ENCODE measurements at places on chromosomes 4 and X.

GRCh38 chr4:102500352-102500695, 835 bp upstream of the NFKB1 start:
- no peak for DNase-seq

DNA sequence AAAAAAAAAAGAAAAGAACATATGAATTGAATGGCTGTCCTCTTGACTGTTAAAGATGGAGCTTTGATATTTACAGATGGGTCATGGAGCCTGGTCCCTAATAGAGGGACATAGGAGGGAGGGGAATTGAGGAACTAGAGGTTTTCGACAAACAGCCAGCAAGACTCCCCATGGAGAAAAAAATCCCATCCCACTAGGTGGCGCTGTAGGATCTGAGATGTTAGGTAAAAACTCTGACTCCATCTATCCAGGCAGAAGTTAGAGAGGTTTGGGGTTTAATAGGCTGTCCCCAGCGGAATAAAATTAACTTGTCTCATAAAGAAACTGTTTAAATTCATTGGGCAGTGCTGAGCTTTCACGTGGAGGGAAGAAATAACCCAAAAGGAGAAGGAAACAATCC, 45.9 kb downstream of the HMGB2 start:
- peak; percentile 58 for DNase-seq

- DNase-seq: no peak
Measured at GRCh38 chr4:166128403-166128802, 255.4 kb downstream of the TLL1 start.

- DNase-seq: no peak
Measured at GRCh38 chr4:612749-613125, 12.6 kb upstream of the PDE6B start.

GRCh38 chrX:25028726-25029125, 13.0 kb upstream of the ARX start:
- DNase-seq: no peak

DNA sequence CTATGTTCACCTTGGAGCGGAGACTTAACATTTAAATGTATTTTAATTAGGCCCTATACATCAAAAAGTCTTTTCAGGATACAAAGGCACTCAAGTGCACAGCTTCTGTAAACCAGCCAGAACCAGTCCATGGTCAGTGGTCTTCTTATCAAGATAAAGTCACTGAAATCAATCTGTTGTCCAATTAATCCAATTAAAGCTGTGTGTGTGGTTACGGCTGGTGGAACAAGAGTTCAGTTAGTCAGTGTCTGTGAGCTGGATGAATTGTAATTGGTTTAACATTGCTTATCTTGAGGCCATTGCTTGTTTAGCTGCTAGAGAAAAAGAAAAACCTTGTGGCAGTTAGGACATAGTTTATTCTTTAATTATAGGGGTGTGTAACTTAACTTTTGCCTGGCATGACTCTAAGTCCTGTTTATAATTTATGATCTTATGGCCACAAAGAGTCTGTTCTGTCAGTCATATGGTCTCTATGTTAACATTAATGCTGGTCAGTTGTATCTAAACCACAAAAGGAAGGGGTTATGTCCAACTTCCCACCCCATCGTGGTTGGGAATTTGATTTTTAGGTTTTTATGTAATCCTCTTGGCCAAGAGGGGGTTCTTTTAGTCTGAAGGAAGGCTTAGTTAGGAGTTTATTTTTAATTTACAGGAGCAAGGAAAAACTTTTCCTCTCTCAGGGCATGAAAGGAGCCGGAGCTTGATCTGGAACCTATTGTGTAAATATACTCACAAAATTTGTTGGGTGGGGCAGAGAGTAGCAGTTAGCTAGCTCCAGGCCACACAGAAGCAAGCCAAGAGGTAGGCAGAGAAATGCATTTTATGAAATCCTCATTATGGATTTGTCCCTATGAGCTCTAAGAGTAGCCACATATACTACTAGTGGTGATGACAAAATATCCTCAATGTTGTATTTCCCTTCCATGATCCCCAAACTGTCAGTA, 665.7 kb upstream of the ACTRT1 start:
- DNase-seq: no peak

- no peak for DNase-seq
Measured at GRCh38 chr4:1566838-1567518, 117.1 kb downstream of the FAM53A start.

- no peak for DNase-seq
Measured at GRCh38 chrX:64975491-64975890, 759 bp downstream of the ZC4H2 start.

GRCh38 chrX:19462231-19462630, 53.1 kb downstream of the MAP3K15 start:
- no peak for DNase-seq

DNA sequence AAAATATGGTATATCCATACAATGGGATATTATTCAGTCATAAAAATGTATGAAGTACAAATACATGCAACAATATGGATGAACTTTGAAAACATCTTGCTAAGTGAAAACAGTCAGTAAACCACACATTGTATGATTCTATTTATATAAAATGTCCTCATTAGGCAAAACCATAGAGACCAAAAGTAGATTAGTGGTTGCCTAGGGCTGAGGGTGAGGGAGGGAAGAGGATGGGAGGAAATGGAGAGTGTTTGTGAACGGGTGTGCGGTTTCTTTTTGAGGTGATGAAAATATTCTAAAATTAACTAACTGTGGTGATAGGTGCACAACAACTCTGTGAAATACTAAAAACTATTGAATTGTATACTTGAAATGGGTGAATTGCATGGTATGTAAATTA, 29.6 kb downstream of the TEX11 start:
- DNase-seq: no peak

GRCh38 chr4:147492761-147493160, 11.9 kb downstream of the EDNRA start:
- no peak for DNase-seq

DNA sequence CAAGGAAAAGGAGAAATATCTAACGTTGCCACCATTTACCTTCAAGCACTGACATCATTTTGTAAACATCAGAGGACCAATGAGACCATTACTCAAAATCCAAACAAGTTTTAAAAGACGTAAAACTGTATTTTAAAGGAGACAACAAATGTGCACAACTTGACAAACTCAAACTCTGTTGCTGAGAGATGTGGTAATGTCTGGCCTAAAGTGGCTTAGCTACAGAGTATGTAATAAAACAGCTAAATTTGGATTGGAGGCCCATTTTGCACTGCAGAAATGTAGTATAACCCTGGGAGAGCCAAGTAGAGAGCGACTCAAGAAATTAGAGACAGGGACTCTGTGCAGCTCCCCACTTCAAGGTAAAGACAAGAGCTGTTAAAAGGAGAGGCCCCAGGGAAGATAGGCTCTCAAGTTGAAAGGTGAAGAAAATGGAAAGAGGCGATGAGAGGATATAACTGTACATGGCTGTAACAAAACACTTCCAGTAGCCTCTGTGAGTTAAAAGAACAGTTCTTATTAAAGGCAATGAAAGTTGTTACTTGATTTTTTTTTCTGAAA, 20.3 kb downstream of the UNC5C start:
- no peak for DNase-seq

- no peak for DNase-seq
Measured at GRCh38 chrX:95836517-95836916, 848.1 kb upstream of the DIAPH2 start.

DNA sequence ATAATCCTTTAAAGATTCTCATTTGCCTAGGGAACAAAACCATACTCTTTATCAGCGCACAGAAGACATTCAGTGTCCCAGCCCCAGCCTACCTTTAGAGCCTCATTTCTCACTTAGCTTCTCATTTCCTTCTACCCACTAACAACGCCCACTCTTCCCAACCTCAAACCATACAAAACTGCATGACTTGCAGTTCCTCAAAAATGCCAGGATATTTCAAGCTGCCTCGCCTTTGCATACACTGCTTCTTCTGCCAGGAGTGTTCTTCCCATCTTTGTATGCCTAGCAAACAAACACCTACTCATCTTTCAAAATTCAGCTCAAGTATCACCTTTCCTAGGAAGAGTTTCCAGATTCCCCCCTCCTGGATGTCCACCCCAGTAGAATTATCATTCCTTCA, 129.9 kb upstream of the ADGRL3 start:
- DNase-seq: no peak

- DNase-seq: no peak
Measured at GRCh38 chr4:13860126-13860525, 232.6 kb upstream of the BOD1L1 start.

GRCh38 chr4:108730579-108730978, 32.3 kb downstream of the ETNPPL start:
- DNase-seq: no peak

DNA sequence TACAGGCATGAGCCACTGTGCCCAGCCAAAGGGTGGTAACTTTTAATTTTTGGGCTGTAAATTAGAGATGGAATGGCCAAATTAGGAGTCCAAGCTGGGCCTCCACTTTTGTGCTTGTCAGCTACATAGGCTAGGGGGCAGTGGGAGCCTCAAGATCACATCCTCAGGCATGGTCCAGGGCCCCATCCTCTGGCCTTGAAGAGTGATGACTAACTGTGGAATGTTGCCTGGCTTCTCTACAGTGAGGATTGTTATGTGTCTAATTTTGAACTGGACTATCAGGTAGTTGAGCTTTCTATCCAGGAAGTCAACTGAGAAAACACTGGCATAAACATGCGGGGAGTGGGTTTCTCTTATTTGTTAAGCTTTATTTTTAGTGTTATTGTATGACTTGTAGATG, 33.0 kb downstream of the CCNG2 start:
- no peak for DNase-seq

GRCh38 chr4:60452266-60452665, 747.9 kb upstream of the ADGRL3 start:
- DNase-seq: no peak

DNA sequence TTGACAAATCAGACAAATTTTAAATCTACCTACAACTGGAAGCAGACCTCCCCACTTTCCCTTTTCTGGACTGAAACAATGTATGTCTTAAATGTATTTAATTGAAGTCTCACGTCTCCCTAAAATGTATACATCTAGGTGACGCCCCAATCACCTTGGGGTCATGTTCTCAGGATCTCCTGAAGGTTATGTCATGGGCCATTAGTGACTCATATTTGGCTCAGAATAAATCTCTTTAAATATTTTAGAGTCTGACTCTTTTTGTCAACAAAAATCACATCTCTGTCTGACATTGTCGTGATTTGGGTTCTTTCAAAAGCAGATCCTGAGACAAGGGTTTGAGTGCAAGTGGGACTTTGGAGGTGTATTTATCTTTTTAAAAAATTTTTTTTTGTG, 26.2 kb upstream of the BOD1L1 start:
- DNase-seq: no peak

GRCh38 chr4:88162626-88163025, 4.2 kb upstream of the ABCG2 start:
- no peak for DNase-seq

DNA sequence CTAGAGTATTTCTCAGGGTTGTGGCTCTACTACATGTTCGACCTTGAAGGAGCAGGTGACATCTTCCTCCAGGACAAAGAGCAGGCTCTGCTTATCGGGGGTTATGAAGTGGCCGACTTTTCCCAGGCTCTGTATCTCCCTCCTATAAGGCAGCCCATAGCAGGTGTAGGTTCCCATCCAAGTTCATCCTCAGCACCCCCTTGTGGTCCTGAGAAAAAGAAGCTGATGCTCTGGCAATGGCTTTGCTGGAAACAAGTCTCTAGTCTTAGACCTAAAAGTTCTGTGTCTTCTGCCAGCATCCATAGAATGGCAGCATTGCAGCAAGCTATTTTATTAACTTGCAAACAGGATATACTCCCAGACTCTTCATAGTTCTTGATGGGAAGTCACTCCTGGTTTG, 836.6 kb upstream of the PRKX start:
- no peak for DNase-seq

DNA sequence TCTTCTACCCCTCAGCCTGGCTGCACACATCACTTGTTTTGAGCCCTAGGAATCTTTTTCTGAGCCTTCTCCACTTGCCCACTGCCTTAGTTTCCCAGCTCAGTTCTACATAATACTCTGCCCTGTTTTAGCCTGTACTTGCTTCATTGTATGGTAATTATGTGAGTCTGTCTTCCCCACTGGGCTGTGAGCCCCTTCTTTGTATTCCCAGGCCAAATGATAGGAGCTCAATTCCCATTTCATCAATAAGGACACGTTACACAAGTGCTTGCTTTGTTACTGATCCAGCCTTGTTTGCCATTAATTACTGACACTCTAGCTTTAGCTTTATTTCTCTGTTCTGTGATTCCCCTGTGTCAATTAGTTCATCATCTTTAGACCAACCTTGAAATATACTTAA, 28.1 kb downstream of the KIT start:
- no peak for DNase-seq

DNA sequence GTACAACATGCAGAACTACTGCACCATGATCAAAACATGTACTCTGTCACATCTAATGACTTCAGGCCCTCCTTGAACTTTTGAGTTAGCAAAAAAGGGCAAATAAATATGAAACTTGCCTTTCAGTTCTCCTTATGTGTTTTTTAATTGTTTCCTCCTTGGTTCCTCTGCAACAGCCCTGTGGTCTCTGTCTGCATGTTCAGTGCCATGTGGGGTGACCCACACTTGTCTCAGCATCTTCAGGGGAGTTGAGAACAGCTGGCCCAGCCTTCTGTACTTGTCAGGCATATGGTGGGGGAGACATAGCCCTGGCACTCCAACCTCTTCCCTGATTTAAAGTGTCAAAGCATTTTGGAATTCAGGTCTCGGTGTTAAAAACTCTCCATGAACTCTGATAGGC, 188.0 kb upstream of the PGRMC2 start:
- DNase-seq: no peak

DNA sequence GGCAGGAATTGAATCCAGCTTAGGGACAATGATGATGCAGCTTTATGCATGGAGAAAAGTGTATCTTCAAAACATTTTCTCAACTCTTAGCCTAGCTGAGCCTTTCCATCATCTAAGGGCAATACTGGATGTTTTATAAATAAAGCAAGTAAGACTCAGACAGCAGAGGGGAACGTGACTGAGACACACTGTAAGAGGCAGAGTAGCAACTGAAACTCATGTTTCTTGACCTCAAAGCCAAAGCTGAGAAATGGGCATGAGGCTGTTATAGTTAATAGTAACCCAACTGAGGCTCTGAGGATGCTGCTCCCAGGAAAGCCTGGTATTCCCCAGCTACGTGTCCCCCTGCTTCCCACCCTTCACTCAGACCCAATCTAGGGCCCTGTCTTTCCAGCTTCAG, 44.6 kb downstream of the ARHGEF9 start:
- no peak for DNase-seq

DNA sequence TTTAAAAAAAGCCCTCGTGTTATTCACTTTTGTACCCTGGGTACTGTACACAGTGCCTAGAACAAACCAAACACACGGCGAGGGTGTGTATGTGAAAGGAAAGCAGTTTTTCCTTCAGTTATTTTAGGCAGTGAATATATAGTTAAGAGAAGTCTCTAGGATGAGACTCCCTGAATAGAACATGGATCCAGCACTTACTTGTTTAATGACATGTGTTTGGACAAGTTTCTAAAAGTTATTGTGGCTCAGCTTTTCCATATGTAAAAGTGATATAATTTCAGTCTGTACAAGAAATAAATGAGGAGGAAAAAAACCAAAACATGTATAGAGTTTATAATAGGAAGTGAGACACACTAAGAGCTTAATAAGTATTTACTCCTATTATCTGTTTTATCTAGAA, 273.2 kb downstream of the ADGRL3 start:
- no peak for DNase-seq

- no peak for DNase-seq
Measured at GRCh38 chr4:37584493-37585060, 101.6 kb downstream of the RELL1 start.

- DNase-seq: no peak
Measured at GRCh38 chr4:180811556-180811955, 1431.6 kb upstream of the TENM3 start.
